AG04449 (cell line): ENCODE measurements at places on chromosomes 16 and 17.

DNA sequence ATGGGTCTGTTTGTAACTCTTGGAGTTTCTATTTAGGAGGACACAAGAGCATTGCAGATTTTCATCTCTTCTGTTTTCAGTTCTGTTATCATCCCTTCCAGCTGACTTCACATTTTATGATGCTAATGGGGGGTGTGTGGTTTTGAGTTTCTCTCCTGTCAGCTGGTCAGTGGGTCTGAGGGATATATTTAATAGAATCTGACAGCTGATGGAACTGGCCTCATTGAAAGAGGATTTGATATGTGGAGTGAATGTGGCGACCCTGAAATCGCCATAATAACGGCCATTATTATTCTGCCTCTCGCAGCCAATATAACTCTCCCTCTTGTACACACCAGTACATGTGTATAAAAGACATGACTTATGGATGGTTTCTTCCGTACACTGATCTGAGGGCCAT, 128.1 kb downstream of the SALL1 start:
- DNase-seq: no peak

- no peak for DNase-seq
Measured at GRCh38 chr17:64084086-64084939, 45.6 kb downstream of the ERN1 start.

DNA sequence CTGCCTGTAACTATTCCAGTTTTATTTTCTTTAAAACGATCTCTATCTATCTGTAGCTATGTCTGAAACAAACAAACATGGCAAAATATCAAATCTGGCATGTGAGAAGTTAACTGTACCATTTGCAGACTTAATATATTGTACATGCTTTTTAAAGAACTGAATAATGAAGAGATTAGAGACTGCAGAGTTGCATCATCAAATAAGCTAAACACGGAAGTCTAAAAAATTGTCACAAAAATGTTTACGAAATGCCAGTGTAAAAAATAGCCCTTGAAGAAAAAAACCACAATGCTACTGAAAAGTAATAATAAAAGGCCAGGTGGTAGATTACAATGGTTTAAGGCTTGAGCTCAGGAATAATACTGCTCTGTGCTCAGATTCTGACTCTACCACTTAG, 43.1 kb downstream of the HS3ST3A1 start:
- no peak for DNase-seq

- no peak for DNase-seq
Measured at GRCh38 chr17:13869331-13869940, 199.9 kb upstream of the COX10 start.

DNA sequence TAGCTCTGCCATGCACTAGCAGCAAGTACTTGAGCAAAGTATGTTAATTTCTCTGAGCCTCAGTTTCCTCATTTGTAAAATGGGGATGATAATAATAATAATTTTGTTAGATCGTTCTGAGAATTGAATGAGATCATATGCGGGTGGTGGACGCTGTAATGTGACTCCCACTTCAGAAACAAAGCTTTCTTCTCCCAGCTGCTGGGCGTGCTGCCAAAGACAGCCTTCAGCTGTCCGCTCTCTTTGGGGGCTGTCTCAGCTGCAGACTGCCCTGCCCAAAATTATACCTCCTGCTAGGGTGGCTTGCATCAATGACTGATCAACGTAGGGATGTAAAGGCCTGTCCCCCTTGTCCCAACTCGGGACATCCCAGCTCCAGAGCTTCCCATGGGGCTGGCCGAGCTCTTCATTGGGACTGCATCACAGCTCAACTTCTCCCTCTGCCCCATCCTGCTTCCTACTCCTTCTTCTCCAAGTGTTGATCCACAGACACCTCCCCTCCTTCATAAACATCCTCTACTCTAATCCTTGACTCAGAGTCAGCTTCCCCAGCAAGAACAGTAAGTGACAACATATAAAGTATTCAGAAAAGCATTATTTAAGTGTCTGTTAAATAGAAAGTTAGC, 30.7 kb upstream of the CDH5 start:
- no peak for DNase-seq

DNA sequence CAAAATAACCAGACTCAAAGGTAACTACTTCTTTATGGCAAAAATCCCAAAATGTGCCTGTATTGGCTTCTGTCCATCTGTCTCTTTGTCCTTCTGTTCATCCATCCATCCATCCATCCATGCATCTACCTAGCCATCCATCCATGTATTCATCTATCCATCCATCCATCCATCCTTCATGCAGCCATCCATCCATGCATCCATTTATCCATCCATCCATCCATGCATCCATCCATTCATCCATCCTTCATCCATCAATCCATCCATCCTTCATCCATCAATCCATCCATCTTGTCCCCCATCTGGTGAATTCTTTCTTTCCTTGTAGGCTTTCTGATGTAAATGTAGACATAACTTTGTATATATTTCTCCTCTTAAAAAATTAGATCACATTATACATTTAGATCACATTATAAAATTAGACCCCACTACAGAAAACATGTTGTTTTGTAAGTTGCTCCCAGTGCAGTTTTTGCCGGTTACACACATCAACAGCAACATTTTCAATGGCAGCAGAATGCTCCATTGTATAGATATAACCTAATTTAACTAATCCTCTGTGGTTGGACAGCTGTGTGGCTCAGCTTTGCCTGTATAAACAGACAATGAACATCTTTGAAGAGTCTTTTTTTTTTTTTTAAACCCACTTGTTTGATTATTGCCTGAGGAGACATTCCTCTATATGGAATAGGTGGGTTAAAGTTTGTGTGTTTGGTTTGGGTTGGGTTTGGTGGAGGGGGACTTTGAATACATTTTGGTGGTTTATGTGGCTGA, 72.0 kb downstream of the MSI2 start:
- DNase-seq: no peak

DNA sequence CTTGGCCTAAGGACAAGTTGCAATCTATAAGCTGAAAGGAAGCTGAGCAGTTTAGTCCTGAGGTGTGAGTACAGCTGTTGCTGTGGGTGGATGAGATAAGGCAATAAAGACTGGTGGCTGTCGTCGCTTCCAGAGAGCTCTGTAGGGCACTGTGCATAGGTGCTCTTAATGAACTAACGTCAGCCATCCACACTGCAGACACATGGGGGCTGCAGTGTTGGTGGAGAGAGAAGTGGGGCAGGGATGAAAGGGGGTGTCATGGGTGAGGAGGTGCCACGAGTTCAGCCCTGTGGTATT, 139.9 kb upstream of the IRX3 start:
- DNase-seq: no peak

DNA sequence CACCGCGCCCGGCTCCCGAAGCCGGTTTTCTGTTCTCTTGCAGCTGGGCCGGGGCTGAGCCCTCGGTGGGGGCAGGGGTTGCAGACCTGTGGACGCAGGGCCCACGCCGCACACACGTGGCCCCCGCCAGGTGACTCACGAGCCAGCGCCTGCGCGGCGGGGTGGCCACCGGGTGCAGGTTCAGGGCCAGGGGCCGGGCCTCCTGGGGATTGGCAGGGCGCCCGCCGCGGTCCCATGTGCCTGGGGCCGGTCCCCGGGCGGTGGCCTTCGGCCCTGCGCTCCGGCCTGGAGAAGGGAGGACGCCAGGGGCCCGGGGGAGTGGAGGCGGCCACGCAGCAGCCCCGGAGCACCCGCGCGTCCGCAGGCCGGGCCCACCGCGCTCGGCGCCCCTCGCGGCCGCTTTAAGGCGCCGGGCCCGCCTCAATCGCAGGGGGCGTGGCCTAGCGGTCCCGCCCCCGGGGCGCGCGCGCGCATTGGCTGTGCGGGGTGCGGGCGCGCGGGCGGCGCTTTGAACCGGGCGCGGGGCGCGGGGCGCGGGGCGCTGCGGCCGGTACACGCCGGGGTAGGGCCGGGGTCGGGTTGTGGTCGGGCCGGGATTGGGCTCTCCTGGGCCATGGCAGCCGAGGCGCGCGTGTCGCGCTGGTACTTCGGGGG, at the start of gene SLC25A10:
Gene SLC25A10, plus strand, starts transcription at position 471 of the 654 bp plus-strand sequence. Its CDS starts 143 bp downstream, at position 614.
- DNase-seq: no peak

- peak; percentile 31 for DNase-seq
Measured at GRCh38 chr16:68257906-68258800, 6.2 kb upstream of the SLC7A6 start.

GRCh38 chr17:54771409-54771915, 129.2 kb upstream of the TOM1L1 start:
- DNase-seq: no peak

DNA sequence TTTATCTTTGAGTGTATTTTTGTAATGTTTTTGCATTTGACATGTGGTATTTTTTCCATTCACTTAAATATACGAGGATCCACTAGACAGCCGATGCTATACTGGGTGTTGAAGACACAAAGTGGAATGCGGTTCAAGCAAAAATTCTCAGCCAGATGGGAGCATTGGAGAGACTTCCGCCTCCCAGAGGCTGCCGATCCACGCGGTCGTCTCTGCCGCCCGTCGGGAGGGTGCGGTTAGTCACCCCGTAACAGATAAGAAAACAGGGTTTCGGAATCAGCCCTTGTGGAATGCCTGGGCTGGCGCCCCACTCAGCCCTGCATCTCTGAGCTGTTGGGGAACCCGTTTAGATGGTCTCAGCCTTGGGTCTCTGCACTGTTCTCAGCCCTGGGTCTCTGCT, 7.3 kb downstream of the GSE1 start:
- no peak for DNase-seq

GRCh38 chr17:59512844-59513385, 52.5 kb upstream of the DHX40 start:
- DNase-seq: no peak

DNA sequence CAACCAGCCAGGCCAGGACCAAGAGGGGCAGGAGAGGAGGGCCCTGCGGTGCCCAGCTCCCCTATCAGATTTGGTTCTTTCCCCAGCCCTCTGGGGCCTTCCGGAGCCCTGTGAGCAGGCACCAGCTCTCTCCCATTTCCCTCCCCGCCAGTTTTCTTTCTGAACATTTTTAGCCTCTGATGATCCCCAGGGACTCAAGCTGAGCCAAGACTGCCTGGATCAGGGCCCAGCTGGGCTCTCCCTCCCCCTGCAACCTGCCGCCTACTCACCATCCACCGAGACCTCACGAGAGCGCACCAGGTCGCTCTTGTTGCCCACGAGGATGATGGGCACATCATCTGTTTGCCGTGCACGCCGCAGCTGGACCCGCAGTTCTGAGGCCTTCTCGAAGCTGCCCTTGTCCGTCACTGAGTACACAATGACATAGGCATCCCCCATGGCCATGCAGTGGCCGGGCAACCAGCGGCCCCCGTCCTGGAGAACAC, 2.0 kb downstream of the RRAD start:
- no peak for DNase-seq

DNA sequence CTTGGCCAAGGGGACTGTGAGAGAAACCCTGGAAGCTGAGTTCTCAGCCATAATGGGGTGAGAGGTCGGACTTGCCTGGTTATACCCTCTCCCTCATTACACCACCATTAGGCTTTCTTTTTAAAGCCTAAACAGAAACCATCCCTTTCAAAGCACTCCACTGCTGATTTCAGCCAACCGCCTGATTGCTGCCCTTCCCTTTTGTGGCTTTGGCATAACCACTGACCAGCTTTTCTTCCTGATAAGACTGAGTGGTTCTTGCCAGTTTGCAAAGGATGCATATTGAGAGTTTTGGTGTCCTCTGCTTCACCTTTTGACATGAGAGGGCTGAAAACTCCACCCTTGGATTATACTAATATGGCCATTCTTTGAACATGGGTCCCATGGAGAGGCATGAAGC, 308.2 kb upstream of the GOT2 start:
- DNase-seq: no peak

DNA sequence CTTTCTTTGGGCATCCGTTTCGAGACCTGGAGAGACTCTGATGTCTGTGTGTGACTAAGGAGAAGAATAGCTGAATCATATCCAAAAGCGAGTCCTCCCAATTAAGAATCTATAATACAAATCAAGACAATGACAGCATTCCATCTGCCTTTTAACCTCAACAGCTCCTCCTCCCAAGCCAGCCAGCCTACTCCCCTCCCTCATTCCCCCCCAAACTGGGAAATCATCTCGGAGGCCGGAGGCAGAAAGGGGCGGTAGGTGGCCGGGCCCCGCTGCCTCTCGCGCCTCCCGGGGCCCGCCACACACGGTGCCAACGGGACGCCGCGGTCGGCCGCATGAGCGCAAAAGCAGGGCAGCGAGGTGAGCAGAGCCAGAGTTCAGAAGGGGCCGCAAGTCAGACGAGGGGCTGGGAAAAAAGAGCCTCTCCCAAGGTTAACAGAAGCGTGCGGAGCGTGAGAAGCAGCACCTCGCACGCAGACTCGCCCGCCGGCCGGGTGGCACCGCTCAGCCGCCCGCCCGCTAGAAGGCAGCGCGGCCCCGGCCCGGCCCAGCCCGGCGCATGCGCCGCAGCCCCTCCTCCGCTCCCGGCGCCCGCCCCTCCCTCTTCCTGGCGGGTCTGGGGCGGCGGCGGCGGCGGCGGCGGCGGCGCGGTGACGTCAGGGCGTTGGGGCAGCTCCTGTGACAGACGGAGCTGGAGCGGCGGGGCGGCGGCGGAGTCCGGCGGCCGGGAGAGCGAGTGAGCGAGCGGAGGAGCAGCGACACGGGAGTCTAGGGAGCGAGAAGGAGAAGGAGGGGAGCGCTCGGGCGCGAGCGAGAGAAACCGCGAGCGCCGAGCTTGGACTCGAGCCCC, at the start of gene PAFAH1B1:
Gene PAFAH1B1, plus strand, starts transcription at position 684 of the 850 bp plus-strand sequence. CDS start 44,635 bp downstream, outside the sequence.
- no peak for DNase-seq

DNA sequence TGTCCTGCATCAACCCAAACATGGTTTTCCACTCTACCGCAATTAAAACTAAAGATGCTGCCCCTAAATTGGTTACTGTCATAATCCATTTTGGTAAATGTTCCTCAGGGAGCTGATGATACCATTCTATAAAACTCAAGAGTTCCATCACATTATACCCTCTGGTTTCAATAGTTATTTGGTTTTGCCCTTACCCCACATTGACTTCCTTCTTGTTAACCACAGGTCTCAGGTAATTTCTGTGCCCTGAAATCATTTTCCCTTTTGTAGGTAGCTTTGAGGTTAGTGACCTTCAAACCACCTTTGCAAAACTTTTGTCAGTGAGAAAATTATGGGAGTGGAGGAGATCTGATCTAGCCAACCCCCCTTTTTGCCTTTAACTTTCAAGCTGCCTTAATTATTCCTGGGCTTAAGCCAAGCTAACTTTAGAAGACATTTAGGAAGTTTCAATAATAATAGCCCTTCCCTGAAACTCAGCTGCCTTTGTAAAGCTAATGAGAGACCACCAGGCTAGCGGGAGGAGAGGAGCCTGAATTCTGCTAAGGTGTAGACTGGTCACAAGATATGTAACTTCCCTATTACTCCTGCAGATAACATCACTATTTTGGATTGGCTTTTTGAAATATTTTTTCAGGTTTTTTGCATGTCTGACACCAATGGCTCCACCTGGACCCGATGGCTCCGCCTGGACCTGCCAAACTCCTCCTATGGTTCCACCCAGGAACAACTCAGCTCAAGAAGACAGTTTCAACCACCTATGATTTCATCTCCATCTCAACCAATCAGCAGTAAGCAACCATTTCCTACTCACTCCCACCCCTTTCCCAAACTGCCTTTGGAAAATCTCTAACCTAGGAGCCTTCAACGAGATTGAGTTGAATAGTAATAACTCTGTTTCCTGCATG, 224.9 kb downstream of the HS3ST3B1 start:
- DNase-seq: no peak
